ENCODE measurements at places on chromosomes 1 and 21. TPM values are rescaled to one million over a fixed set of nuclear protein-coding genes. Genes with fewer than 3 reads are reported as not detected.

GRCh38 chr1:147628441-147628840 lies 41.9 kb downstream of the ACP6 start:
- no peak for DNase-seq

GRCh38 chr1:44464361-44464760 lies 59.3 kb downstream of the RNF220 start:
- no peak for DNase-seq

GRCh38 chr1:75727571-75727970 lies 3.1 kb downstream of the ACADM start:
- no peak for DNase-seq

GRCh38 chr1:164633997-164634396 lies 75.0 kb downstream of the PBX1 start:
- DNase-seq = no peak

DNA sequence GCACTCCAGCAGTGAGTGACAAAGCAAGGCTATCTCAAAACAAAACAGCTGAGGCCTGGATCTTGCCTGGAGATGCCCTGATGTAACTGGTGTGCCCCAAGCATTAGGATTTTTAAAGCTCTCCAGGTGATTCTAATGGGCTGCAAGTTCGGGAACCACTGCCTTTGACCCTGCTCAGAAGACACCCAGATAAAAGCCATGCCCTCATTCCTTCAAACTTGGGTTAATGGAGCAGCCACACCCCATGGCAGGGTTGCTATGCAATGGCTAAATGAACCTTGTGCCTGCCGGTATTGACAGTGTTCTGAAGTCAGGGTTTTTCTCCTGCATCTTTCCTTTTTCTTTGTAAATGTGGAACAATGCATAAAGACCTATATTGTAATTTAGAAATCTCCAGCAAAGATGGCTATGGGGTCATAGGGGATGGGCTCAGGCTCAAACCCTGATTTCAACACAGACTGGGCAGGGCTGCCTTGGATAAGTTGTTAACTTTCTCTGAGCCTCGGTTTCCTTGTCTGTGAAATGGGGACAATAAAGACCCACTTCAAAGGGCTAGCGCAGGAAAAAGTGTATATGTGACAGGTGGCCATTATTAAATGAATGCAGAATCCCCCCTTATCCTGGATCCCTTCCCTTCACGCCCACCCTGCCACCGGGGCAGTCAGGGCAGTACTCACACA lies 453 bp downstream of the TFF3 start:
- DNase-seq = no peak

DNA sequence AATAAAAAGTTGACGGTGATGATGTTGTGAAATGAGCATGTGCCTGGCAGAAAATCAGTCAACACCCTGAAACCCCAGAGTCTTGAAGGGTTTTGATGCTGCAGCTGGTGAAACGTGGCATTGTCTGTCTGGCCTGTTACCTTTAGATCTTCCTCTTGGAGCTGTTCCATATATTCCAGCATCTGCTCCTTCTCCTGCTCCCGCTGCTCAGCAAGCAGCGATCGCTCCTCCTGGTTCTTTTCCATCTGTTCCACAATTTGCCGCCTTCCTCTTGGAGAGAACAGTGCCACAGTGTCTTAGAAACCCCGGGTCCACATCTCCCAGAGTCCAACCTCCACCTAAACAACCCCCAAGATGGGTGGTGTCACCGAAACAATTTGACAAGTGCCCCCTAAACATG lies 15.7 kb downstream of the CFAP45 start:
- no peak for DNase-seq

DNA sequence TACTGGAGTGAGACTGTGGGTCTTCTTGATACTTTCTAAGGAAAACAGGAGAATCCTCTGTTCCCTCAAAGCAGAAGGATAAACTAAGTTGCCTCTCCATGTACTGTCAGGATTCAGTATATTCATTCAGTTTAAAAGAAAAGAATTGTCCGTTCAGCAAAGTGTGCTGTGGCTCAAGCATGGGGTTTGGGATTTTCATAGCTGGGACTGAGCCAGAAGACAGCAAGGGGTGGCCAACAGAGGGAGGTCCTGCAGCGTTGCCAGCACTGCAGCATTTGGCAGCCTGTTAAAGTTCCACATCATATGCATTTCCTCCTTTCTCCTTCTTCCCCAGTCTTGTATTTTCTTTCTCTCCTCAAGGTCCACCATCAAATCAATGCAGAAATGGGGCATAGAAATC lies 75.1 kb downstream of the DTL start:
- DNase-seq = no peak

GRCh38 chr1:203665993-203666392 lies 39.4 kb downstream of the ATP2B4 start:
- DNase-seq = no peak

DNA sequence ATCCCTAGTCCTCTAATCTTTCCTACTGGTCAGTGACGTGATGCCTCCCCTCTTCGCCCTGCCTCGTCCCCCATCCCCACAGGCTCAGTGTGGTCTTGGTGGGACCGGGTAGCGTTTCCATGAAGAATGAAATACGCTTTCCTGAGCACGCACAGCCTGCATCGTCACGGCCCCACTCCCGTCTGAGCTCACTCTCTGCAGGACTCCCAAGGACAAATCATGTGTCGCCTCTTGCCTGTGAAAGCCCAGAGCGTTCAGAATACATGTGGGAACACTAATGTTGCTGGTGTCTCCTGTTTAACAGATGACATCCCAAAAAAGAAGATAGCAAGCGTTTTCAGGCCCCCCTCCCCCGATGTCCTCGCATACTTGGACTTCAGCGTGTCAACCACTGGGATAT lies 49.2 kb downstream of the S100B start:
- DNase-seq = no peak

DNA sequence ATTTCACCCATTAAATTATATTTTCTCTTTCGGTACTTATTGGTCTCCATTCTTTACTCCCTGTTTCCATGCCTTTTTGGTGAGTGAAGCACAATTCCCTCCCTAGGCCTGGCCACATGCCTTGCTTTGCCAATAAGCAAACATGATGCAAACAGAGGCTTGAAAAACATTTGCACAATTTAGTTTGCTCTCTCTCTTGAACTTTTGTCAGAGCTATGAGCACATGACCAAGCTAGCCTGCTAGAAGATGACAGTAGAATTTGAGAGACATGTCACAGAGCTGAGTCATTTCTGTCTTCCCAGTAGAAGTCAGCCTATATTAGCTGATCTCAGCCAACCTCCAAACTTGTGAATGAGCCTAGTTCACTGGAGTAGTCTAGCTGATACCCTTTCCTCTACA lies 24.6 kb downstream of the ANGPTL3 start:
- no peak for DNase-seq

- DNase-seq = no peak
Observed at GRCh38 chr1:31837451-31838158, 21.8 kb upstream of the SPOCD1 start.

Gene DUSP23
- polyA plus RNA-seq = 23.6 TPM

Gene DCST1
- polyA plus RNA-seq = 0.28 TPM

Gene GUCA2A
- not detected for polyA plus RNA-seq

Gene GJA5
- polyA plus RNA-seq = 28.2 TPM

Gene RASAL2
- 18.5 TPM for polyA plus RNA-seq

Gene GJA9
- polyA plus RNA-seq = 0.17 TPM

Gene RGL1
- 49.9 TPM for polyA plus RNA-seq

Gene CTSE
- 0.14 TPM for polyA plus RNA-seq

Gene GLIS1
- 1.5 TPM for polyA plus RNA-seq

Gene ZNF683
- not detected for polyA plus RNA-seq
